Stimulated activated CD8-positive, alpha-beta memory T cell treated with anti-CD3 and anti-CD28 coated beads, Interleukin-7, amount 100 ng/mL, for 1 hour (primary cell): ENCODE measurements at places on chromosomes 5 and 9.

DNA sequence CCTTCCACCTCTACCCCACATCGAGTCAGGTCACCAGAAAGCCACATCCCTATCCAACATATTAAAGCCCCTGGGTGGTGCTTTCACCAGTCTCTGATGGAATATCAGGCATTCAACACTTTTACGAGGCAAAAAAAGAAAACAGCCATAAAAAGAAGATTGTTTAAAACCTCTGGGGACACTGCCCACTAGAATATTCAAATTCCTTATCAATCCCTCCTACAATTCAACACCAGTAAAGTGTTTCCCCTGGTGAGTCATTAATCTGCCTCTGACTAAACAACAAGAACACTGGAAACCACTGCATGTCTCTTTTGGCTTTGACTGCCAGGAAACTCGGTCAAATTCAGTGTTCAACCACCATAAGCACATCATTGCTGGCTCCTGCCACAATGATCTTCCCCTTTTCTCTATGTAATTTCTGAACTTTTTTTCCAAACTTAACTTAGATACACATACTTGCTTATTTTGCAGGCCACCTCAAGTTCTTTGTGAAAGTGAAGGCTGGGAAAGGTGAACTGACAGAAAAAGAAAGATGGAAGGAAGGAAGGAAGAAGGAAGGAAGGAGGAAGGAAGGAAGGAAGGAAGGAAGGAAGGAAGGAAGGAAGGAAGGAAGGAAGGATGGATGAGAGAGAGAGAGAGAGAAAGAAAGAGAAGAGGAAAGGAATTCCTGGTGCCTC, 105.3 kb downstream of the PAX5 start:
- no peak for DNase-seq

DNA sequence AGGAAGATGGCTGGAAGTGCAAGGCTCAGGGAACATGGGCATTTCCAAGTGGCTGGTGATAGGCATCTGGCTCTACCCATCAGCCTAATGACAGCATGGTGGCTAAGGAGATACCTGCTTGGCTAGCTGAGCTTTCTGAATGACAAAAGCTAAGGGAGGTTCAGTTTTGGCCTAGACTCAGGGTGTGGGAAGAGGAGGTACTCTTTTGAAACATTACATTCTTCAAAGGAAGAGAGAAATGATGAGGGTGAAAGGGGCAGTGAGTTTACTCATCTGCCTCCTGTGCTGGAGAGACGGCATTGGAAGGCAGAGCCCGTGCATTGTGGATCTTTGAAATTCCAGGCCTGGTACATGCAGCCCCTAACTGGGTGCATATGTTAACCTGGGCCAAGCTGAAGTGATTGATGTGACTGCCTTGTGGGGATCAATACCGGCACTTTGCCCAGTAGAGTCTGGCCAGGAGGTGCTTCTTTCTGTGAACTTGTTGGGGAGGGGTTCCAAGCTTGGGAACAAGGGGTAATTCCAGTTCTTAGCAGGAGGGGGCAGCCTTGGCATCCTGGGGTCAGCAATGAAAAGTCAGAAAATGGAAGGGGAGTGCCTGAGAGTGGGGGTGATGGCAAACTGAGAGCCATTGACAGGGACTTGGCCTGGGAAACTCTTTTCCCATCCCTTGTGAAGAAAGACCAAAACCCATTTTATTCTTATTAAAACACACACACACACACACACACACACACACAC, 108.6 kb downstream of the ACER2 start:
- DNase-seq = no peak

GRCh38 chr5:16642867-16643266, 26.1 kb upstream of the RETREG1 start:
- no peak for DNase-seq

GRCh38 chr9:113992276-113992951, 85.7 kb downstream of the AMBP start:
- DNase-seq = no peak

DNA sequence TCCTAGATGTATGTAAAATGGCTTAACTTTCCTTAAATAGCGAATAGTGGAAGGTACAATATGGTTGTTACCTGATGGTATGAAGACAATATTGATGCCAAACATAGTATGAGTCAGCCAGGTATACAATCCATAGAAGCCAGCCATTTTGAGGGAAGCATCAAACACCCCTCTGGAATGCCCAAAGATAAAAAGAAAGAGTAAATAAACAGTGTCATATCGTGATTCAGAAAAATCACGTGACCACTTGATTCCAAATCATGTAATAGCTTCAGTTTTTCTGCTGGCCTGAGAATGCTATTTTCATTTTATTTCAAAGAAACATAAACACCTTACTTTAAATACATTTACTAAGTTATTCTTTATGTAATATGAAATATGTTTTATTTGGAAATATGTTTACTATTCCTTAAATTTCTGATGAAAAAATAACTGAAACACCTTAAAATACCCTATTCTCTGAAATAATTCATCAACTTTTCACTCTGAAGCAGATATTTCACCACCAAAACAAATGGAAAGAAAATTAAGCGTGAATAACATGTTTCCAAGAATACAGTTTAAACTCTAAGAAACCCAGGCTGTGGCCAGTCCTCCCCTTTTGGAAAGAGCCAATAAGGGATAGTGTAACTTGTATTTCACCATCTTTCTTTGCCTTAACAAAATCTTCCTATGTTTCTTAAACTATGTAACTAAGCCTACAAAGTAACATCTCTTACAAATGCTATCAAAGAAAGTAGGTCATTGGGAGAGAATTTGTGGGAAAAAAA, 24.8 kb upstream of the CTNNAL1 start:
- DNase-seq = no peak

DNA sequence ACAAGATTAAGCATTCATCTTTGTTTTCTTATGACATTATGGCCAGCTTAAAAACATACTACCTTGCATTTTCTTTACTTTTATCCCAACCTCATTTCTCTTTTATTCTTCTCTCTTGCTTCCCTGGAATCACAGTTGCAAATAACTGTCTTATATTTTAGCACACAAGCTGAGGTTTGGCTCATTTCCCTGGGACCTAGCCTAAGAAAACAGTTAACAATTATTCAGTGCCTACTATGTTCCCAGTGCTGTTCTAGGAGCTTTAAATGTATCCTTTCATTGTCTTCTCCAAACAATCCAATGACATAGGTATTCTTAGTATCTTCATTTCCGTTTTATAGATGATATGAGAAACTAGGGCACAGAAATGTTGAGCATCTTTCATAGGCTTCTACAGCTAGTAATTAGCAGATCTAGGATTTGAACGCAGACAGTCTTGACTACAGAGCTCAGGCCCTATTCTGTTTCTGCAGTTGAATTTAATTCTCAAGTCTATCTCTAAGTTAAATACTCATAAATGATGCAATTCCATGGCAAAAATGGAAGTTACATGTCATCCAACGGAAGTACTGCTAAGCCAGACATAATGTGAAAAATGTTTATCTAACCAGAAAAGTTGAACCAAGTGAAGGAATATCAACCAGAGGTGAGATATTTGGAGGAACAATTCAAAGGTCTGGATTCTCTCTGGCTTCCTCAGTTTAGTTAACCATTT, 52.3 kb upstream of the MTAP start:
- no peak for DNase-seq

DNA sequence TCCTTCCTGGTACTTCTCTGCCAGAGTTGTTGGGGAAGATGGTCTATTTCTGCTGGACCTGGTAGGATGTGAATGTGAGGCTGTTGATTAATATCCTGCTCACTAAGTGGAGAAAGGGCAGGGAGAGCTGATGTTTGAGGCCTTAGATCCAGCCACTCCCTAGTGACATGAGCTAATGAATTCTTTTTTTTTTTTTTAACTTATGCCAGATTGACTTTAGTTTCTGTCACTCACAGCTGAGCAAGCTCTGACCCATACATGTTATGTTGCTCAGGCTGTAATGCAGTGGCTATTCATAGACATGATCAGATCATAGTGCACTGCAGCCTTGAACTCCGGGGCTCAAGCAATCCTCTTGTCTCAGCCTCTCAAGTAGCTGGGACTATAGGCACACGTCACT, 75.1 kb upstream of the SPRY4 start:
- DNase-seq = no peak

- no peak for DNase-seq
Observed at GRCh38 chr5:146428658-146429057, 18.5 kb upstream of the TCERG1 start.

DNA sequence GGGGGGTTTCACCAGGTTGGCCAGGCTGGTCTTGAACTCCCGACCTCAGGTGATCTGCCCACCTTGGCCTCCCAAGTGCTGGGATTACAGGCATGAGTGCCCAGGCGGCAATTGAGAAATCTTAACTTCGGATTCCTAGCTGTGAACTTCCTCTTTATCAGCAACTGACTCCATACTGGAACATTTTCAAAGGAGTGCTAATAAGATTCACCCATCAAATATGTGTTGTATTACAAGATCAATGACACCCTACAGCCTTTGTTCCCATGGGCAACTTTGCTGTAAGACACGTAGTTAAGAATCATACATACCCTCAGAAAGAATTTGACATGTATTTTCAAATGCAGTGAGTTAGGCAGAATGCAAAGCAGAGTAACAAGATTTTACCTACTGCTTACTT, 23.1 kb upstream of the ACOT12 start:
- DNase-seq = no peak

- DNase-seq = no peak
Observed at GRCh38 chr5:143139585-143139984, 263.9 kb downstream of the NR3C1 start.

DNA sequence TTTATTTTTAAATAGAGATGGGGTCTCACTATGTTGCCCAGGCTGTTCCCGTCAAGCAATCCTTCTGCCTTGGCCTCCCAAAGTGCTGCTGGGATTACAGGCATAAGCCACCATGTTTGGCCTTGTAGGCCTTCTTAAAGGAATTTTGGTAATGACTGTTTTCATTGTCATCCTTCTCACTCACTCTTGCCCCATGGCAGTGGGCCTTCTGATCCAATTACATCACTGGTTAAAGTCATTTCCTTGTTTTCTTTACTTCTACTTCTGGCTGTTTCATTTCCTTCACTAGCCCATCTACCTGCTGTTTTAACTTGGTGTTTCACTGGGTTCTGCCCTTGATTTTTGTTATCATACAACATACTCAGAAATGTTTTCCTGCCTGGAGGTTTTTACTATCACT, 20.1 kb upstream of the NIM1K start:
- DNase-seq = no peak

GRCh38 chr5:89313804-89314588, 431.0 kb upstream of the MEF2C start:
- no peak for DNase-seq

DNA sequence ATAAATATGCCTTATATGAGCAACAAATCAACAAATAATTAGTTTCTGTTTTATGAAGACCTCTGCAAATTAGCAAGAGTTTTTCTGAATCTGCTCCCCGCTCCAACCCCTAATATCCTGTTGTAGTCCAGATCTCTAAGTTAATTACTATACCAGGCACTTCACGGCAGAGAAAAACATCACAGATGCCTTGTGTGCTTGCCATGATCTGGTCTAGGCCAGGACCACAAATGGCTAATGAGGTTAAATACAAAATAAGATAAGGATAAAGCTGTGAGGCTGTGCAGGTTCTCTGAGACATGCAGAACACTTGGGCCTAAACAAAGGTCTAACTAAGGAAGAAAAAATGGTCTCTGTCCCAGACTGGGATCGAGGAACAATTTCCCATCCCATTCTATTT, 150.8 kb downstream of the SLIT3 start:
- DNase-seq = no peak

DNA sequence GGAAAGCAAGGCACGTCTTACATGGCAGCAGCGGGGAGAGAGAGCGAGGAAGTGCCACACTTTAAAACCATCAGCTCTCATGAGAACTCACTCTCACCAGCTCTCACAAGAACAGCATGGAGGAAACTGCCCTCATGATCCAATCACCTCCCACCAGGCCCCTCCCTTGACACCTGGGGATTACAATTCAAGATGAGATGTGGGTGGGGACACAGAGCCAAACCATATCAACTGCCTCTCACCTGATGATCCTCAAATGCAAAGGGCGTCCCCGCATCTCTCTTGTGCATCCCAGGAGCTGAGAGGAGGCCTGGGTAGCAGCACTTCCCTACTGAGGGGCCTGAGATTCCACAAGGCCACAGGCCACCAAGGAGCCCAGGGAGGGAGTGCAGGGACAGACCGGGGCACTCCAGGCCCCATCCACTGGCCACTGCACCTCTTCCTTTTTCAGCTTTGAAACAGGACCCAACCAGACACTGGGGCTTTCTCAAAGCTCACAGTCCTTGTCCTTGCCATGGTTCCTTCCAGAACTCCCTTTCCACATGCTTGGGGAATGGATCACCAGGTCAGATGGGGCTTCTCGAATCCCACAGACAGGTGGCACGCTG, 54.5 kb upstream of the IL17B start:
- DNase-seq = no peak

DNA sequence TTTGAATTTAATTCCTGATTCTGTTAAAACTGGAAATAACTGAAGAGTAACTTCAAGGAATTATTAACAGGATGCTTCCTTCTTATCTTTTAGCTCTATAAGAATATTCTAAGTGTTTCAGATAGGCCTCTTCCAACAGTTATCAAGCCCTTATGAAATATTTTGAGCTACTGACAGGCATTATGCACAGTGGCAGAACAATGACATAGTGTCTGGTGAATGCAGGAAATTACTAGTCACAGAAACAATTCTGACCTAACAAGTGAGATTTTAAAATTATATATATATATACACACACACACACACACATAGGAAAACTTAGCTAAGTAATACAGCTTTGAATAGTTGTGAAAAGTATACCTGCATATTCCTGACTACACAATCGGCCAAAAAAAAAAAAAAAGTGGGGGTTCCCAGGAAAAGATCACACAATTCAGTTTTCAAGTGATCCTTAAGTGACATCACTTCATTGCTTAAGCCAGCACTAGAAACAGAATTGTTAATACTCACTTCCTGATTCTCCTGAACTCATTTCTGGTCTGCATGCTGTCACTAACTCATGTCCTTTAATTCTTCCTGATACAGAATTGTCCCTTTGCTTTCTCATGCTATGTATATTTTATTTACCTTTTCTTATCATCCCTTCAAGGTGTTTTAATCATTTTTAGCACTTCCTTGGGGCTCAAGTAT, 77.3 kb downstream of the SLC25A46 start:
- DNase-seq = no peak

DNA sequence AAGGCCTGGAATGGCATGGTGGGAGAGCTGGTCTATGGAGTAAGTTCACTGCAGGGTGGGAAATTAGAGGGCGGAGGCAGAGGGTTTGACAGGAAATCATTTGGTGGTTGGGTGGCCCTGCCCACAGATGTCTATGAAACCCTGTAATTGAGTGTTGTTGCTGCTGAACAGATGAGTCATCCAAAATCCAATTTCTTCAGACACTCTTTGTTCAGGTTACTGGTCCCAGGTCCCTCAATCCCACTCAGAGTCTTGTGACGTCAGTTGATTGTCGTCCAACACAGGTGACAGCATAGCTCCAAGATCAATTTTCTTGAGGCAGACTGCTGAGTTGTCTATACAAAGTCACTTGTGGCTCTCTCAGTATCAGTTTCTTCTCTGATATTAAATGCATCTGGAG, 208.6 kb downstream of the GRIA1 start:
- DNase-seq = no peak

DNA sequence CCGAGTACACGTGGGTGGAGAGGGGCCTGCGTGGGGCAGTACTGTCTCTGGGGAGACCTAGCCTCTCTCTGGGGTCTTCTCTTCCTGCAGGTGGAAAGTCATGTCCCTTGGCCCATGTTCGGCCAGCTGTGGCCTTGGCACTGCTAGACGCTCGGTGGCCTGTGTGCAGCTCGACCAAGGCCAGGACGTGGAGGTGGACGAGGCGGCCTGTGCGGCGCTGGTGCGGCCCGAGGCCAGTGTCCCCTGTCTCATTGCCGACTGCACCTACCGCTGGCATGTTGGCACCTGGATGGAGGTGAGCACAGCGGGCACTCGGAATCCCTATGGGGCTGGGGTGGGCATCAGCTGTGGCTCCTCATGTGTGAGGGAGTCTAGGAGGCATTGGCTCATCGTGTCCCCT, 5.5 kb upstream of the CACFD1 start:
- no peak for DNase-seq
